ENCODE measurements at places on chromosomes 13 and 19. TPM values are rescaled to one million over a fixed set of nuclear protein-coding genes. Genes with fewer than 3 reads are reported as not detected.

Gene SIGLEC7
- total RNA-seq, result 4.4 TPM

Gene OR7A5
- not detected for total RNA-seq

Gene ZNF66
- total RNA-seq, result 1.7 TPM

Gene OR7D2
- 0.17 TPM for total RNA-seq

Gene SLAIN1
- total RNA-seq, result 8.9 TPM

Gene C13orf46
- 5.9 TPM for total RNA-seq

Gene ZFP82
- total RNA-seq, result 7.2 TPM

Gene CACNG6
- not detected for total RNA-seq

Gene RNF113B
- total RNA-seq, result not detected

Gene CCL25
- not detected for total RNA-seq

Gene SLC25A41
- not detected for total RNA-seq

Gene MYPOP
- 4.6 TPM for total RNA-seq

Gene PDS5B
- 45.0 TPM for total RNA-seq

Gene CDX2
- not detected for total RNA-seq

Gene TJP3
- not detected for total RNA-seq

Gene COQ8B
- total RNA-seq, result 43.3 TPM

Gene GRK1
- not detected for total RNA-seq

Gene IZUMO1
- total RNA-seq, result not detected

Gene RHPN2
- total RNA-seq, result 1.4 TPM

Gene CNN1
- 3,262 TPM for total RNA-seq

Gene COX7A1
- 64.1 TPM for total RNA-seq

Gene ZNF550
- total RNA-seq, result 5.7 TPM

Gene ZNF222
- total RNA-seq, result 2.0 TPM

Gene PLPPR2
- 53.6 TPM for total RNA-seq

Gene SIGLEC12
- 0.85 TPM for total RNA-seq

Gene LILRA1
- total RNA-seq, result 0.85 TPM

Gene LILRB4
- total RNA-seq, result 0.77 TPM

Gene PGLYRP2
- total RNA-seq, result not detected

Gene CYP2A6
- not detected for total RNA-seq

Gene ZSWIM9
- 3.2 TPM for total RNA-seq

Gene SLC10A2
- not detected for total RNA-seq

Gene ZNF773
- total RNA-seq, result 17.4 TPM

Gene KLK14
- not detected for total RNA-seq

Gene ACP7
- total RNA-seq, result 0.08 TPM

Gene PRR36
- total RNA-seq, result not detected

Gene DACH1
- 2.1 TPM for total RNA-seq

Gene GGACT
- total RNA-seq, result 0.74 TPM

Gene GPC5
- total RNA-seq, result 0.47 TPM

Gene CD79A
- total RNA-seq, result not detected

Gene MIR17HG
- 0.27 TPM for total RNA-seq

Measured in gastroesophageal sphincter (tissue), 4 donors.